ENCODE measurements at places on chromosomes 6 and 20. TPM values are rescaled to one million over a fixed set of nuclear protein-coding genes. Genes with fewer than 3 reads are reported as not detected.

Gene PABPC1L
- 105 TPM for total RNA-seq

Gene RBPJL
- not detected for total RNA-seq

DNA sequence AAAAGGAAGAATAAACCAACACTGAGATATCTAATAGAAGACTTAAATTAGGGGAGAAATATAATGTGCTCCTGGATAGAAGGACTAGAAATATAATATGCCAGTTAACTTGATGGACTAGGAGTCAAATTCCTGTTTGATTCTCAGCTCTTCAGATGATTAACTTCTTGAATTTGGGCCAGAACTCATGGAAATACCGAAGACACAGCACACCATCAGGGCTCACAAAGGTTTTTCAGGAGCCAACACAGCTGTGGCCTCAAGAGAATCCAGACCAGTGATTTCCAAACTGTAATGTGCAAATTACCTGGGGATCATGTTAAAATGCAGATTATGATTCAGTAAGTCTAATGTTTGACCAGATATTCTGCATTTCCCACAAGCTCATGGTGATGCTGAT, 33.8 kb upstream of the LRRC1 start:
- DNase-seq: no peak

- DNase-seq: no peak
Measured at GRCh38 chr6:140581601-140582000, 1207.2 kb upstream of the CITED2 start.

DNA sequence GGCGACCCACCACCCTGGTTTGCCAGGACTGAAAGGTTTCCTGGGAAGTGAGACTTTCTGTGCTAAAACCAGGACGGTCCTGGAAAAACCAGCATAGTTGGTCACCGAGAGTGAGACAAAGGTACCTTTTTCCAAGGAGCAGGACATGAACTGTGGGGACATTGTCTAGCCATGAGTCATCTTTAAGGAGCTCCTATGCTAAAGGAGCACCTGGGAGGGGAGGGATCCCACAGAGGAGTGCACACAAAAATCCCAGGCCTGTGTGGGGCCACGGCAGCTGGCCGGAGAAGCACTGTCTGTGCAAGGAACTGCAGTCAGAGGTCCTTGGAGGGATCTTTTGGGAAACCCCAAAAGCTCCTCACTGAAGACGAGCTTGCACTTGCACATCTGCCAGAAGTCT, 109.1 kb upstream of the PLEKHG1 start:
- no peak for DNase-seq

DNA sequence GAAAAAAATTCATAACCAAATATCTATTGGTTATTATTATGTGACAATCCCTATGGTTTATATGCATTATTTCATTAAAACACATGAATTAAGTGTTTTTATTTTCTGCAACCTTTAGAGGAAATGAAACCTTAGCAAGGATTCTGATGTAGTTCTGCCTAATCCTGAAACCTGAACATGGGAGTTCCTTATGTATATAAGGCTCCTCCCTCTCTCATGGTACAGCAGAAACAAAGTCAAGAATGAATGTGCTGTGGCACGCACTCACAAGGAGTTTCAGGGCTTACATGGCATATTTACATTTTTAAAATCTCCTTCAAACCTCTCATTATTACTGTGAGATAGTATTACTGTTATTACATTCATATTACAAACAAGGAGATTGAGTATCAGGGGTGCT, 426.4 kb upstream of the CITED2 start:
- no peak for DNase-seq

- DNase-seq: peak; percentile 61
Measured at GRCh38 chr6:18477301-18477941, 90.3 kb downstream of the RNF144B start.

Data from B cell (primary cell).